Adrenal gland (tissue), 19 donors: ENCODE measurements at places on chromosomes 16 and 17. TPM values are rescaled to one million over a fixed set of nuclear protein-coding genes. Genes with fewer than 3 reads are reported as not detected.

DNA sequence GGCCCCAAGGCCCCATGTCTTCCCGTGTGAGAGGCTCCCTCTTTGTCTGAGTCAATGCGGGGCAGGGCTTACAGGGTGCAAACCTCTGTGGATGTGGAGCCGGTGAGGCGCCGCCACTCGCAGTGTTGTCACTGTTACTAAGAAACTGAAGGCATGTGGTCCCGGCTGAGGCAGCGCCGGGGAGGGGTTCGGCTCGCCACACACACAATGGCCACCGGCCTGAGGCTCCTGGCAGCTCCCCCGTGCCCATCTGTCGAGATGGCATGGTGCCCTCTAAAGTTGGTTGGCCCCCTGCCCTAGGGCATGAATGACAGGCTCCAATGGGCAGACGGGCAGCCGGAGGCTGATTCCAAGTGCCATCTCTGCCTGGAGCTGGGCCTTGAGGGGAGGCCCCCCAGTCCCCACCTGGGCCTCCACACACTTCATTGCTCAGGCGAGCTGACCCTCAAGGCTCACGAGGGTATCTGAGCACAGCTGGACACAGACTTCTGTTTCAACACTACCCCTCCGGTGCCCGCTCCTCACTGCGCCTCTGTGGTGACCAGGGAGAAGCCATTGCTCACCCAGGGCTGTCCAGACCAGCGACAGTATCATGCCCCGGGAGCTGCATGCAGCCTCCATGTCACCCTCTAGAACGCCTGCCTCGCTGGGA, 137.2 kb downstream of the C16orf78 start:
- DNase-seq = no peak

- DNase-seq = no peak
Observed at GRCh38 chr17:58166682-58167081, at the start of gene OR4D2. Gene OR4D2, plus strand, starts transcription at chr17:58166982. Its CDS starts 2,674 bp downstream, at chr17:58169656.

DNA sequence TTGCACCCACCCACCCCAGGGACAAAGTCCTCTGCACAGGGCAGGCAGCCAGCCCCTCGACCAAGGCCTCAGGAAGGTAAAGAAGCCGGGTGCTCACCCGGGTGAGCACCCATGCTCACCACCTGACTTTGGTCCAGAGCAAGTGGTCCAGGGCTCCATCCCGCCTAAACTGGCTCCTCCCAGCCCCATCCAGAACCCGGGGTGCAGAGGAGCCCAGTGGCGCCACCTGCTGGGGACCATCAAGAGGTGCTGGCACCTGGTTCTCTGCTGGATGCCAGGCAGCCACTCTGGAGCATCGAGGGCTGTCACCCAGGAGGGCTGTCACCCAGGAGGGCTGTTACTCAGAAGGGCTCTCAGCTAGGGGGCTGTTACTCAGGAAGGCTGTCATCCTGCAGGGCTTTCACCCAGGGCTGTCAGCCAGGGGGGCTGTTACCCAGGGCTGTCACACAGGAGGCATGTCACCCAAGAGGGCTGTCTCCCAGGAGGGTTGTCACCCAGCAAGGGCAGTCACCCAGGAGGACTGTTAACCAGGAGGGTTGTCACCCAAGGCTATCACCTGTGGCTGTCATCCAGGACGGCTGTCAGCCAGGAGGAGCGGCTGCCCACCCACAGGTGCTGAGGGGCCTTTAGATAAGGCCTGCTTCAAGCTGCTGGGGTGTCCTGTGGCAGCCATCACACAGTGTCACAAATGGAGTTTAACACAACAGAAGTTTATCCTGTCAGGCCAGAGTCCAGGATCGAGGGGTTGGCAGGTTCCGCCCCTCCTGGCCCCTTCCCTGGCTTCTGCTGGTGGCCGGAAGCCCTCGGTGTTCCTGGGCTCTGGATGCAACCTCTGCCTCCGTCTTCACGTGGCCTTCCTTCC, 98.5 kb downstream of the TNFRSF13B start:
- no peak for DNase-seq

DNA sequence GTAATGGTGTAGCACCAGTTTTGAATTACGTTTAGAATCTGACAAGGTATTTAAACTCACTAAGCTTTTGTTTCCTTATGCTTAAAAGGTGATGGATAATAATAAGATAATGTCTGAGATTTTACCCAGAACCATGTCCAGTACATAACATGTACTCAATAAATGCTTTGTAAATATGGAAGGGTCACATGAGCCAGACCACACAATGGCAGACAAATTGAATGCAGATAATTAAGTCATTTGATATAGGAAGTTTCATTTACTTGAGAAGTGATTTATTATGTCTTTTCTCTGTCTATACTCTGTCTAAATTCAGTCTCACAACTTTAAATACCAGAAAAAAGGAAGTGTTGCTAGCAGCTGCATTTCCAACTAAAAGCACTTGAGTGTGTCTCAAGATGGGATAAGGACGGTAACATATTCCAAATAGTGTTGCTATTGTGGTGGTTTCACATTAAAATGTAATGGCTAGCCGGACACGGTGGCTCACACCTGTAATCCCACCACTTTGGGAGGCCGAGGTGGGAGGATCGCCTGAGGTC, 52.5 kb upstream of the DHX40 start:
- no peak for DNase-seq

DNA sequence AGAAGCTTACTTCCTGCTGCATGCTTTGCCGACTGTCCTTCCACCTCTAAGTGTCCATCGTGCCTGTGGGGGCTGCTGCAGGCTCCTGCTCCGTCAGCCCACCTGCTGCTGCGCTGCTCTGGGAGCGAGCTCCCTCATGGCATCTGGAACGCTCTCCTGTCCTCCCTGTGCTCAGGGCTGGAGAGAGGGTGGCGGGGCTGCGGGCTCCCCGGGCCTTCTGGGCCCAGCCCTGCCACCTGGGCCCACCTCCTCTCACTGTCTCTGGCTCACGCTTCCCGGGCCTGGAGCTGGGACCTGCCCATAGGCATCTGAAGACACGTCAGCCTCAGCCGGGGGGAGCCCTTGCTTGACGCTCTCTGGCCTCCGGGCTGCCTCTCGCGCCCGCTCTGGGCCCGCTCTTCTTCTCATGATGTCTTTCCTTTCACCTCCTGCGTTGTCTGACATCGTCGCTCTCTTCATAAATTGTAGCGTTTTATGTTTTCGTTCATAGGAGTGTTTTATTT, 27.0 kb downstream of the NME3 start:
- DNase-seq = no peak

DNA sequence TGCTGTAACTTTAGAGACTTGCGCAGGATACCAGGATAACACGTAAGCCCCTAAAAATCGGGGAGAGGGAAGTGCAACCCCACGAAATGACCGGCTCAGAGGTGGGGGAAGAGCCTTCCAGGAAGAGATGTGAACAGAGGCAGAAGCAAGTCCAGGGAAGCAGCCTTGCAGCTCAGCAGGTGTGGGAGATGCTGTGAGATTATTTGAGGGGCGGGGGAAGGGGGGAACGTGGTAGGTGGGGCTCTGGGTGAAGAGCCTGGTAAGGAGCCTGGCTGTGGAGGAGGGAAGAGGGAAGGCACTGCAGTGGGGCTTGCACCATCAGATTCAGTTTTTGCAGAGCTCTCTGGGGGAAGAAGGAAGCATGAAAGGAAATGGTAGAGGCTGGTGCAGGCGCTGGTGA, 95.4 kb upstream of the CACNG5 start:
- DNase-seq = no peak

GRCh38 chr16:4624827-4625559, 367 bp downstream of the MGRN1 start:
- DNase-seq = peak; percentile 82

DNA sequence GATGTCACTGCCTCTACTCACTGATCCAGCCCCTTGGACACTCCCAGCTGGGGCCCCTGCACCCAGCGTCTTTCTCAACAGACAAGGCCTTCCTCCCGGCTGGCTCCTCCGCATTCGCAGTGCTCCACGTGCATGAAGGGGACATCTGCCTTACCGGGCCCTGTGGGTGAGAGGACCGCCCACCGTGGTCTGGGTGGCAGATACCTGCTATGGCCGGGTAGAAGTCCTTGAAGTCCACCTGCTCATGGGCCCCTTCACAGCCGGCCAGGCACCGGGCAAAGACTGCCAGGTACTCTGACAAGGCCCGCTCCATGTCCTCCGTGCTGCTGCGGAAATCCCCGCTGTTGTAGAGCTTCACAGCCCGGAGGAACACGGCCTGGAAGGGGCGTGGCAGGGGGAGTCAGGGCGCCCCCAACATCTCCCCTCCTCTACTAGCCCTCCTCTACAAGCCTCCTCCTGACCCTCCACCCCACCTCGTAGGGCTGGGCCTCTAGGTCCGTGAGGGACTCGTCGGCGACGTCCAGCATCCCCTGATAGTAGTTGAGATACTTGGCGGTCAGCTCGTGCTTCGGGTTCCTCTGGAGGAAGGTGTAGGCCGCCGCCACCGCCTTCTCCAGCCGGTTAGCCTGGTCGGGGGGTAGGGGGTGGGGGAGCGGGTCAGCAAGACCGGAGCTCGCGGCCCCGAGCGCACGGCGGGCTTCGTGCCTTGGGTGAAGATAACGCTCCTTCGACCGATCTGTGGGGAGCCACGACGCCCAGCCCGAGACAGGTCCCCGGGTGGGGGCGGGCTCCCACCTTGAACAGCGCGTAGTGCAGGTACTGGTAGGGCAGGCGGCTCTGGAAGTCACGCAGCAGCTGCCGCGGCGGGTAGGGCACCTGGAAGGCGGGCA, 845 bp downstream of the P3H4 start:
- DNase-seq = no peak

- DNase-seq = no peak
Observed at GRCh38 chr17:75632428-75632827, 806 bp upstream of the SMIM5 start.

DNA sequence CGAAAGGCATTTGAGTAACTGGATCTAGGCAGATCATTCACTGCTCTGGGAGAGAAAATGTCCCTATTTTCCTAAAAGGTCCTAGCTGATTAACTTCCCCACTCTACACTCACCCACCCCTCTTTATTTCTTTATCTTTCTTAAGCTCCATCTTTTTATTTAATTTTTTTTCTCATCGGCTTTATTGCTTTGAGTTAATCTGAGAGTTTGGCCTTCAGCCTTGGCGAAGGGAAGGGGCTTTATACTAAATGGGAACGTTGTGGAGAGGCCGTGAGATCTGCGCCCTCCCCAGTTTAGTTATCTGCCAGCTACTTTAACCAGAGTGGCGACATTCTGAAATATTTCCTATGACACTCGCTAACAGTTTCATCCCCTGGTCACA, 882 bp upstream of the TOX3 start:
- no peak for DNase-seq

GRCh38 chr16:84207879-84208278, 16.9 kb downstream of the ADAD2 start:
- no peak for DNase-seq

DNA sequence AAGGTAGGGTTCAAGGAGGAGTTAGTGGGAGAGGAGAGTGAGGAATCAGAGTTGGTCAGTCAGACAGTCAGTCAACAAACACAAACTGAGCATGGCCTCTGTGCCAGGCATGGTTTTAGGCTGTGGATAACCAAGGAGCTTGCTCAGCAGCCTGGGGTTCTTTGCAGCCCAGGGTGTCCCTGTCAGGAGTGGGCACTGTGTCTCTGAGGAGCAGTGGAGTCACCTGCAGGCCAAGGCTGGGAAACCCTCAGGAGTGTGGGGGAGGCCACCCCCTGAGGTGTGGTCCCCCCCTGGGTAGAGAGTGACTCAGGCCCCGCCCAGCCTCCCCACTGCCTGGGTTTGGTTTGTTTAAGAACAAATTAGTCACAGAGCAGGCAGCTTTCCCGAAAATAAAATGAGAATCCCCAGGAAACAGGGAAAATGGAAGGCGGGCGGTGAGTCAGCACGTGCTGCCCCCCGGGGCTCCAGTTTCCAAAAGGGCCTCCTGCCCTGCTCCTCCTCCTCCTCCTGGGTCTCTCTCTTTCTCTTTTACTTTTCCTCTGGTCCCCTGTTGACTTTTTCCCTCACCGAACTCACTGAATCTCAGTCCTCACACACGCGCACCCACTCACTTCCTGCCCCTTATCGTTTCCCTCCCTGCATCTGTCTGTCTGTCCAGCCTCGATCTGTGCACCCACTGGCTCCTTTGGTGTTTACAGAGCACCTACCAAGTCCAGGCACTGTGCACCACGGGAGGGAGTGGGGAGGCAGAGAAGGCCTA, 44.3 kb downstream of the SOCS3 start:
- peak; percentile 65 for DNase-seq

The C16orf54 gene
- 0.61 TPM for polyA plus RNA-seq

The AOC3 gene
- polyA plus RNA-seq = 63.9 TPM

The RAD51D gene
- 3.7 TPM for polyA plus RNA-seq
